CD4-positive, alpha-beta T cell treated with Interferon gamma for 1 hour (primary cell): ENCODE measurements at places on chromosomes 13 and 19.
A peak's percentile ranks its signal among the peaks of the same experiment; 100 is the strongest.

- DNase-seq: peak; percentile 32
Measured at GRCh38 chr19:55251341-55252081, 7.3 kb downstream of the PPP6R1 start.

DNA sequence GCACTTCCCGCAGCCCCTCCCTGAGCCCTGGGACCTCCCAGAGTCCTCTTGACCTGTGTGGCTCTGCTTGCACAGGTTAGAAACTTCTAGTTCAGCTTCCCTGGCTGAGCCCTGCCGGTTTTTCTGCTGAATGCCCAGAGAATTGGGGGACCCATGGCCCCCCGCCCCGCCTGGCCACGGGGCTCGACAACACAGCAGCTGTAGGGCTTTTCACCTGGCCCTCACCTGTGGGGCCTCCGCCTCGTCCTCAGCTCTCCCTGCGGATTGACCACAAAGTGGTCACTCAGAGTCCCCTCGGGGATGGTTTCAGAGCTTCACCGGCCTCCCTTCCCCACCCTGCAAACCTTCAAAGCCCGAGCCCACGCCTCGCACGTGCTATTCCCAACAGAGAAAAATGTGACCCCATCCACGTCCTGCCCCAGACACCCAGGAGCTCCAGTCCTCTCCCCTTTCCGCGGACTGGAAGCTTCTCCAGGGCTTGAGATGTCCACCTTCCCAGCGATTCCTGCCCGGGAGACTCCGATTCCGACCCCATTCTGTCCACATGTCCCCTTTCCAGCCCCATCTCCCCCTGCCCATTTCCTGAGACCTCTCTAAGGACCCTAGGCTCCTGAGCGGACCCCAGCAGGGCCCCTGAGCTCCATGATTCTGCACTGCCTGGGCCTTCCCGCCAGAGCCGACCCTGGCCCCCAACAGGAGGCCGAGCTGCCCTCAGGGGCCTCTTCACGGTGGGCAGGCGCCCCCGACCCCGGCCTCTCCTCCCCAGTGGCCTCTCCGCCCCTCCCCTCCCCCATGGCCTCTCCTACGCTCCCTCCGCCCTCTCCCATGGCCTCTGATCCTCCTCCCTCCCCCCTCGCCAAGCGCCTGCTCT is 41.9 kb downstream of the ANKRD10 start:
- DNase-seq: no peak

GRCh38 chr19:27865927-27866777 is 1346.8 kb downstream of the UQCRFS1 start:
- DNase-seq: no peak

GRCh38 chr13:53197424-53197823 is 168.8 kb downstream of the OLFM4 start:
- DNase-seq: no peak

- DNase-seq: no peak
Measured at GRCh38 chr13:32956595-32956933, 59.7 kb upstream of the KL start.

DNA sequence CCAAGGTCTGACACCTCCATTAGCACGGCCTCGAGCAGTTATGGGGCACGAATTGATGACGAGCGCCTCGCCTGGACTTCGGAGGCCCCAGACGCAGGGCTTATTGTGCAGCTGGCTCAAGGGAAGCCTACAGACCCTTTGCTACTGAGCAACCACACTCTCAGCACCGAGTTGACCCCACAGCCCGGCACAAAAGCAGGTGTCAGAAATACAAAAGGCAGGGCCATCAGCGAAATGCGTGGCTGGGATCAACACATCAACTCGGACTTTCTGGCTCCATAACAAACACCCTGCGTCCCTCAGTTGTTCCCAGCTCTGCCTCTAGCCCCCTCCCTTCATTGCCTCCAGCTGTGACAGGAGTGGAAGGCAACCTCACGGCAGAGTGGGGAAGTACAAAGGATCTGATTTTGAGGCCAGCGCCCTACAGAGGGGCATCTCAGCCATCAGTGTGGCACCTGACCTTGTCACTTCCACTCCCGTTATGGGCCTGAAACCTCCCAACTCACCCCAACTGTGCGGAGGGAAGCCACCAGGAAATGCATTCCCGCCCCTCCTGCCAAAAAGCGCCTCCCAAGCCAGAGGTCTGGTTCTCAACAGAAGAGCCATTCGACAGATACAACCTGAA is 18.0 kb downstream of the PEPD start:
- no peak for DNase-seq

DNA sequence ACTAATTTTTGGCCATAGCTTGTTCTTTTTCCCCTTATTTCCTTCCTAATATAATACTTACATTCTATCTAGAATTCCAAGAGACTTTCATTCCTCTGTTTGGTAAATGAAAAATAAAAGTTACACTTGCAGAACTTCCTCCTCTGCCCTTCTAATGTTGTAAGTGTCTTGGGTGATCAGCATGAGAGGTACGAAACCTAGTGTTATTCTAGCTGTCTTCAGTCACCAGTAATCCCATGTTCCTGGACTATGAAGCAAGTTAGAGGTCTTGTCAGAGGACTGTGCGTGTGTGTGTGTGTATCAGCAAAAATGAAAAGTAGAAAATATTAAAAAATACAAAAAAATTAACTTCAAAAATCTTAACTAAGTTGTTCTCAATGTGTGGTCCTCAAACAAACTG is 307.0 kb downstream of the SPRY2 start:
- no peak for DNase-seq

- no peak for DNase-seq
Measured at GRCh38 chr19:30663611-30664174, 291.5 kb downstream of the ZNF536 start.

DNA sequence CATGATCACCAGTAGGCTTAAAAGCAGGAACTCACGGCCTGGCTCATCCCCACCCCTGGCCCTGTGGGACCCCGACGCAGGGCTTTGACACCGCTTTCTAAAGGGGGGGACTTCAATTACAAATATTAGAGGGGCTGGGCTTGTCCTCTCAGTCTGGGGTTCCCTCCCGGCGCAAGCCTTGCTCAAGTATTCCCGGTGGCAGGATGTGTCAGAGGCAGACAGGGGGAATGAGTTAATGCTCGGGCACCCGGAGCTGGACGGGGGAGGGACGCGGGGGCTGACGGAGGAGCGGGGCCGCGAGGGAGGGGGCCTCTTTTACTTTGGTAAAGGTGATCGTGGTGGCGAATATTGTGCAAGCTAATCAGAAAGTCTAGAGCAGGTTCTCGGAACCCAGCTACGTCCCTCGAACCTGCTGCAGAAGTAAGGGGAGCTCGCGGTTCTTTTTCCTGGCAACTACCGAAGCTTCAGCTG is 1.1 kb downstream of the FGF14 start:
- DNase-seq: no peak

- no peak for DNase-seq
Measured at GRCh38 chr13:69274231-69274630, 833.4 kb upstream of the ATXN8OS start.

GRCh38 chr13:42623916-42624315 is 50.0 kb downstream of the TNFSF11 start:
- no peak for DNase-seq

- no peak for DNase-seq
Measured at GRCh38 chr13:30702006-30702405, 33.3 kb upstream of the ALOX5AP start.

DNA sequence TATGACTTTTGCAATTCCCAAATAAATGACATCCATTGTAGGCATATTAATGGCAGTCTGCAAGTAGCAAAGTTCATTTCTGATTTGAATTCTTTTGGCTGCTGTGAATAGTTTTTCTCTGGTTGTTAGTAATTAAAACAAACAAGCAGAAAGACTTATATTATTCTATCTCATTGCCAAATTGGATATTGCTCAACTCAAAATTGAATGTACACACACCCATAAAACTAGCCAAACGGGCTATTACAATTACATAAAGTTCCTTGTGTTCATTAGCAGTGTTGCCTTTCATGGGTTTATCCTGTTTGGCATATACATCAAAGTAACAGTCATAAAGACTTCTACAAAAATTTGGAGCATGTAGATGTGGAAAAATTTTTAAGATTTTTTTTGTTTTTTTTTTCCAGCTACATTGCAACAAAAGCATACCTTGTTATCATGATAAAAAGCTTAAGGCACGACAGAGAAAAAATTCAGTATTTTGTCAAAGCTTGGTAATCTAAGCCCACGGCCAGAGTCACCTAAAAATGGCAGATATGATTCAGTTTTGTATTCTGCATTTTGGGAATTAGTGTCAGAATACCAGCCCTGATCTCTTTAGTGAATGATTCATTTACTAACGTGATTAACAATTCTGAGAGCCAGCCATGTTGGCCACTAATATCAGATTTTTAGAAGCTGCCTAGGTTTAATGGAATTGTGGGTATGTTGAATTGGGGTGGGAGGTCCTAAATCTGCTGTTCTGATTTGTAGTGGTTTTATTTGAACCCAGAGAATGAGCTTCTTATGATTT is 108.4 kb downstream of the KLF5 start:
- DNase-seq: no peak

GRCh38 chr13:113747291-113747833 is 11.7 kb upstream of the TMEM255B start:
- DNase-seq: no peak

- DNase-seq: no peak
Measured at GRCh38 chr13:101474419-101474957, 22.0 kb downstream of the ITGBL1 start.

DNA sequence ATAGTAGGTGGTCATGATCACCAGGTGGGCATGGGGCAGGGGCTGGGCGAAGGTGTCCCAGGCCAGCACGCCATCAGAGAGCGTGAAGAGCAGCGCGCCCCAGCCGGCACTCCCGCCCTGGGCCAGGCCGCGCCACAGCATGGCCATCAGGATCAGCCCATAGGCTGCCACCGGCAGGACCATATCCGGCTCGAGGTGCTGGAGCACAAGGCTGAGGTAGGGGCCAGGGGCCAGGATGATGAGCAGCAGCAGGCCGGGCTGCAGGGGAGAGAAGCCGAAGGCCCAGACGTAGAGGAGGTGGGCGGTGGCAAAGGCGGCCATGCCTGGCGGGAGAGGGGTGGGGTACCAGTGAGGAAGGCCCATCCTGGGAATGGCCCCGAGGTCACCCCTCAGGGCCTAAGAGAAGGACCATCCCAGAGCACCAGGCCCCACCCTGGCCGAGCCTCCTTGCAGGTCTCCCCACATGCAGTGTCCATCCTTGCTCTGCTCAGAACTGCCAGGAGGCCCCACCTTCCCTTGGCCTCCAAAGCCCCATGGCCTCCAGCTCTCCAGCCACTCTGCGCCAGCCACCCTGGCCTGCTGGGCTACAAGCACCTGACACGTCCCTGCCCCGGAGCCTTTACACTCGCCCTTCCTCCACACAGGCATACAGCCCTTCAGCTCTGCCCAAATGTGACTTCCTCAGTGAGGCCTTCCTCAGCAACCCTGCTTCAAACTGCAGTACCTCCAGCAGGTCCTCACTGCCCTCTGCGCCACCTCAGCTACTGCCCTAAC is 1.1 kb downstream of the TMEM86B start:
- DNase-seq: no peak

- no peak for DNase-seq
Measured at GRCh38 chr13:100541897-100542825, 46.4 kb downstream of the GGACT start.

GRCh38 chr19:5048091-5048726 is 79.3 kb downstream of the KDM4B start:
- DNase-seq: peak; percentile 44

DNA sequence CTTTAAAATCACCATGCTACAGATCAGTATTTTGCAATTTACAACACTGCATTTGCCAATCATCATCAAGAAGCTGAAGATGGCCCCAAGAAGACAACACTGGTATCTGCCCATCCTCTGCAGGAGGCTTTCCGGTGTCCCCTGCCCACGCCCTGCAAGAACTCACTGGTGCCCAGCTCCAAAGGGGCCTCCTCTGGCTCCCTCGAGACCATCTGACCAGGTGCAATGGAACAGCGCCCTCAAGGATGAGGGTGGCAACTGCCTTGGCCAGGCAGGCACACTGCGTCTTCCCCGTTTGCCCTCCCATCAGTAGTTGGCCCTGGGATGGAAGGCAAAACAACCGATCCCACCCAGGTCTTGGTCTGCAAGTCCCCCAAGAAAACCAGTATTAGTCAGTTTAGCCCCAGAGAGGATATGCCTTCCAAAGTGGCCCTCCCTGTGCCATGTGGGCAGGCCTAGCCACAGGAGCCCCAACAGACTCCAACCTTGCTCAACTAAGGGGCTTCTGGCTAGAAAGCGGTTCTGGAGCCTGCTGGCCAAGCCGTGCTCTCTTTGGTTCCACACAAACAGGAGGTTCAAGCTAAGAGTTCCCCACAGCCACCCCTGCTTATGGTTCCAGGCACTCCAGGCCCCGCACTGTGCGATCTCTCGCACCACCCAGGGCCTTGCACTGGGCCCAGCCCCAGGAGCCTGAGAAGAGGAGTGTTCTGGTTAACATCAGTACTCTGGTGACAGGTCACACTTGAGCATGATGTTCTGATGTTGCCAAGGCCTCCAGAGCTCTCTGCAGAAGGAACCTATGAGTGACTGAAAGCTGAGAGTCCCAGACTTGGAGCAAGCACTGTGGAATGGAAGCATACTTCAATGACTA is 4.7 kb downstream of the PCID2 start:
- DNase-seq: no peak

DNA sequence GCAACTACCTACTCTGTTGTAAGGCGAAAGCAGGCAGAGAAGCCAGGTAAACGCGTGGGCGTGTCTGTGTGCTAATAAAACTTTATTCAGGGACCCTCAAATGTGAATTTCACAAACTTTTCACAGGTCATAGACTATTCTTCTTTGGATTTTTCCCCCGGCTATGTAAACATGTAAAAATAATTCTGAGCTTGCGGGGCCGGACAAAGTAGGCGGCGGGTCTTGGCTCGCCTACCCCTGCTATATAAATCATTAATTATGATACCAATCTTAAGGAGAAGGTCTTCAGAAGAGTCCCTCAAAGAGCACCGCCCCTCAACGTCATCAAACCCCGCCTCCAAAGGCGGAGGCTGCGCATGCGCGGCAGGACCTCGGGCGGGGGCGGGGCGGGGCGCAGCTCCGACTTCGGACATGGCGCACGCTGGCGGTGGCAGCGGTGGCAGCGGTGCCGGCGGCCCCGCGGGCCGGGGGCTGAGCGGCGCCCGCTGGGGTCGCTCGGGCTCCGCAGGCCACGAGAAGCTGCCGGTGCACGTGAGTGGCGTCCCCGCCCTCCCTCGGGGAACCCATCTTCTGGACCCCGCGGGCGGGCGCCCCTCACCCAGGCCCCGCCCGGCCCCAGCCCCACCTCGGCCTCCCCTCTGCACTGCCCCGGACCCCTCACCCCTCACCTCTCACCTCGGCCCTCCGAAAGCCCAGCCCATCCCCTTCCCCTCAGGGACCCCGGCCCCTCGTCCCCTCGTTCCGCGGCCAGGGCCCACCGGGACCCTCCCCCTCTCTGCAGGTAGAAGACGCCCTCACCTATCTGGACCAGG is at the start of gene SIN3B:
SIN3B (plus strand) TSS at position 389 of the 812 bp plus-strand sequence; CDS start at position 412, 23 bp downstream.
- DNase-seq: peak; percentile 92
